Mesenteric fat pad (tissue), 1 donor: ENCODE measurements at places on chromosomes 7 and 10. TPM values are rescaled to one million over a fixed set of nuclear protein-coding genes. Genes with fewer than 3 reads are reported as not detected.

- DNase-seq: no peak
These were observed 71.9 kb downstream of the FOXL3 start for GRCh38 chr7:361680-362401.

DNA sequence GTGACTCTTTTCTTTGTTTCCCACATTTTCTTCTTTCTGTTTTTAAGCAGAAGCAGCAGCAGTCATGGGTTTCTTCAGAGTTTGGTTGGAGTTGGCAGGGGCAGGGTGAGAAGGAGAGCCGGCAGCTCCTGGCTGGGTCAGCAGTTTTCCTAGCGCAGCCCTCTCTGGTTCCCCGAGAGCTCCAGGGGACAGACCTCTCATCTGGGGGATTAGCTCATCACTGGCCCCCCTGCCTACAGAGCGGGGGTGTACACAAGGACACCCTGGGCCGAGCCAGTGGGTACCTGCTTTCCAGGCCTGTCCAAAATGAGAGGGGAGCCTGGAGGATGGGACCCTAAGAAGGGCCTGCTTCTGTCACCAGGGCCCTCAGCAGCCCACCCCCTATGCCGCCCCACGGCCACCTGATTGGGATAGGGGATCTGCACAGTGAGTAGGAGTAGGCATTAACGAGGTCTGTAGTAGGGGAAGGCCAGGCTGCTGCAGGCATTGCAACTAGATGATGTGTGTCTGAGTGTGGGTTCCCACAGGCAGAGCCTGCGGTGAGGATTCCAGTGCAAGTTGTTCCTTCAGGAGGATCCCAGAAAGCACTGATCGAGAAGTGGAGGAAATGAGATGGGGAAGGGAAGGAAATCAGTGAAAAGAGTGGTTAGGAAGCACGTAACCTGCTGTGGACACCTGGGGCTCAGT, 122.9 kb upstream of the PPIF start:
- DNase-seq: no peak

GRCh38 chr10:34764472-34764946, 50.6 kb downstream of the PARD3 start:
- no peak for DNase-seq

Gene ABCC2
- total RNA-seq: 2.8 TPM

Gene DYNC1I1
- 4.3 TPM for total RNA-seq

GRCh38 chr7:85776691-85777345, 590.0 kb upstream of the SEMA3D start:
- no peak for DNase-seq

Gene CYP26C1
- 0.22 TPM for total RNA-seq

Gene HMX2
- not detected for total RNA-seq

GRCh38 chr10:127102176-127102575, 94.2 kb downstream of the INSYN2A start:
- DNase-seq: no peak

- DNase-seq: no peak
These were observed 150.9 kb downstream of the SEMA3A start for GRCh38 chr7:84043661-84044191.

DNA sequence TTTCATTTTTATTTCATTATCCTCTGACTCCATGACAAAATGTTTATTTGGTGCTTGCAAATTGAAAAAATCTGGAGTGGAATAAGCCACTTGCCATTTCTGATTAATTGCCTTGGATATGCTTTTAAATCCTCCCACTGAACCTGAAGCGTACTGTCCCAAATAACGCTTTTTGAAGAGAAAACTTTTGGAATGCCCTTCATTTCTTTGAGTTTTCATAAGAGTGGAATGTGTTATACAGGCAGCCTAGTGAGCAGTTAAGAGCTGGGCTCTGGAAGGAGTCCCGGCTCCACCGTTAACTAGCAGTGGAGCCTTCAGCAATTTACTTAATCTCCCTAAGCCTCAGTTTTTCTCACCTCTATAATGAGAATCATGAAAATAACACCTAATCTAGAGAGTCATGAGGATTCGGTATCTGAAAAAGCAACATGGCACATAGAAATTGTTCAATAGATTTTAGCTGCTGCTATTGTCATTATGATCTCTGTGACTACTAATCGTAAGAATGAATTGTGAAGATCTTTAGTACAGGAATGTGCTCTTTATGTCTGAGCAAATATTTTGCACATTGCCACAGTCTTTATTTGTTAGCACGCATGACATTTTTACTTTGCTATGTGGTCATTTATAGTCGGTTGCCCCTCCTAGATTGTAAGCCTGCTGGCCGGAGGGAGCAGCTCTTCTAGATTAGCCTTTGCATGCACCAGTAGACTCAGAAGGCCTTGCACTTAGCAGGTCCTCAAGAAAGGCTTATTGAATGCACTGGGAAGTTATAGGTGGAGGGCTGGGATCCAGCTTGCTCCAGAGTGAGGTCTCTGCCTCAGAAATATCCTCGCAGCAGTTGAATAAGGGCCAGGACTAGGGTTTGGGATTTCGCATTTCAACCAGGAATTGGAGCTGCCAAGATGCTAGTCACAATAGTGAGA, 59.4 kb downstream of the PLCE1 start:
- no peak for DNase-seq

GRCh38 chr7:141460781-141461715, 90.2 kb upstream of the AGK start:
- no peak for DNase-seq

- no peak for DNase-seq
These were observed 500.2 kb upstream of the GALNT17 start for GRCh38 chr7:70631718-70632117.

DNA sequence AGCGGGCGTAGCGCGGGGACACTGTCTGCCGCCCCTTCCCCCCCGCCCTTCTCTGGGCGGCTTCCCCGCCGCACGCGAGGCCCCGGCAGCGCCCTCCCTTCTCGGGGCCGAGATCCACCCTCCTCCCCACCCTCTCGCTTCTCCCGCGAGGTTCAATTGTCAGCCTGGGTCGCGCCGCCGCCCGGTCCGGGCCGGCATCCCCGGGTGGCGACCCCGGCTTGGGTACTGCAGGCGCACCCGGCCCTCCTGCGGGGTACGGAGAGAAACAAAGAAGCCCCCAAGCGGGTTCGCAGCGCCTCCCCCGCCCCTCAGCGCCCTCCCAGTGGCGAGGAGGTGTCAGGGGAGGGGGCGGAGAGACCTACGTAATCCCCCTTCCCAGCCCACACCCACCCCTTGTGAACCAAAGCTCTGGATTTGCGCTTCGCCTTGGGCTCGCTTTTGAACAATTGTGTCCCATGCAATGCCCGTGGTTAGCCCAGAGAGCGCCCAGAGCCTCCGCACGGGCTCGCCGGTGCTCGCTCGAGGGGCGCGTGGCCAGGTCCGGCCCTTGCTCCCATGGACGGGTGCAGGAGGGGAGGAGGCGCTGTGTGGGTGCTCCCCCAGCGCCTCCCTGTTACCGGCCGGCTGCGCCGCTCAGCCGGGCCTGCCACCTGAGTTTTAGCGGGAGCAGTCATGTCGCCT, 634 bp downstream of the HECW1 start:
- no peak for DNase-seq
